ENCODE measurements at places on chromosomes 1 and 21.

DNA sequence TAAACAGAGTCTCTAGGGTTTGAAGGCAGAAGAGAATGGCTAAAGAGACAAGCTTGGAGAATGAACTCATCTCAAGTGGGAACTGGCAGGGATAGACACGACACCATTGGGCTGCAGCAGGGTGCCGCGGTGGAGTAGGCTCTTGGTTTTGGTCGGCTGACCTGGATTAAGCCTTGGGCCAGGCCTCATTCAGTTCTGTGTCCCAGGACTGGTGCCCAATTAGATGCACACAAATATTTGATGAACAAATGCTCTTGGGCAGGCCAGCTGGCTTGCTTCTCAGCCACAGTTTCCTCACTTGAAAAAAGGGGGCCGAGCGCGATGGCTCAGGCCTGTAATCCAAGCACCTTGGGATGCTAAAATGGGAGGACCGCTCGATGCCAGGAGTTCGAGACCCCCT is 53.4 kb upstream of the CITED4 start:
- no peak for DNase-seq

GRCh38 chr1:59016390-59016789 is 232.5 kb upstream of the JUN start:
- DNase-seq: no peak

GRCh38 chr1:215256936-215257679 is 174.6 kb downstream of the KCNK2 start:
- no peak for DNase-seq

DNA sequence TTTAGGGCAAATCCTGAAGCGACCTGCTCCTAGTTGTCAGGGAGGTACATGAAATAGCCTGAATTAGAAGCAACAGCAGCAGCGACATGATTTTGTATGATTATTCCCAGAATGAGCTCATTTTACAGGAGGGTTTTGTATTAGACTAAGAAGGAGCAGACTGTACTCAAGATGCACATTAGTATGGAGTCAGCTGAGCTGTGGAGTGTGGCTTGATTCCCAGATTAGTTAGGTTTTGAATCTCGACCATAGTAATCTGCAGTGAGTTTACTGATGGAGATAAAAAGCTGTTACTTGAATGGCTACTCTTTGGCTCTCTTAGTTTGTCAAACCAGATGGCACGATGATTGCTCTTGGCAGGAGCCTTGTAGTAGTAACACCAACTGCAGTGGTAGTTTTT is 143.1 kb downstream of the PHTF1 start:
- DNase-seq: no peak

GRCh38 chr1:119005724-119006405 is 17.7 kb upstream of the TBX15 start:
- no peak for DNase-seq

- no peak for DNase-seq
Observed at GRCh38 chr1:198320759-198321158, 164.0 kb downstream of the NEK7 start.

- no peak for DNase-seq
Observed at GRCh38 chr1:23434260-23434775, 9.8 kb upstream of the TCEA3 start.

GRCh38 chr21:33088384-33088783 is 18.4 kb downstream of the OLIG1 start:
- DNase-seq: no peak

GRCh38 chr1:185676969-185677368 is 57.2 kb upstream of the HMCN1 start:
- peak; percentile 66 for DNase-seq

- DNase-seq: no peak
Observed at GRCh38 chr21:46634966-46635323, 529 bp upstream of the PRMT2 start.

DNA sequence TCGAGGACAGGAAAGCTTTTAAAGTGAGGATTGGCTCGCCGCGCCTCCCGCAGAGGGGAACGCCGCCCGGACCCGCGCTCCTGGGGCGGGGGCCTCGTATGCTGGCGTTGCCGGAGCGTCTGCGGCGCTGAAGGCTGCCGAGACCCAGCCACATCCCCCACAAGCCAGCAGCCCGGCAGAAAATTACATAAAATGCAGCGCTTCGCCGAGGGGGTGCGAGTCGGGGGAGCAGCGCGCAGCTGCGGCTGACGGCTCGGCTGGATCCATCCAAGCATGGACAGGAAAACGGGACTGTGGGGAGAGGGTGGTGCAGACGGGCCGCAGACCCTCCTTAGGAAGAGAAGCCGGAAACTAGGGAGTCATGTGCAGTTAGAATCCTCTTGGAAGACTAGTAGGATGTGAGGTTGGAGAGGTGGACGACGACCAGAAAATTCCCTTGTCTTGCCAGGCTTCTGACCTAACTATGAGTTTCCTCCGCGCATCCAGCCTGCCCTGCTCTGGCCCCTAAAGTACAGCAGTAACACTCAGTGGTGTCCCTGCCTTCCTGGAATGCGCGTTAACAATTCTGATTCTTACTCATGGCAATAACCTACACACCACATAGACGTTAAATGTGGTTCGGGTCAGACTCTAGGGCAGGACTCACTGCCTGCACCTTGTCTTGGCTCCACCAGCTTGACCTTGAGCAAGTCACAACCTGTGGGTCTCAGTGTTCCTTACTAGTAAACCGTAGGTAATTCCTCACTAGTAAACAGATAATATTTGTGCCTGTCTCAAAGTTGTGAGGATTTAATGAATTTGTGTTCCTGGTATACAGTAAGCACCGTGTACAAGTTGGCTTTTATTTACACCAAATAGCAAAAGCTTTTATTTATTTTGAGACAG is 953 bp upstream of the BRWD1 start:
- peak; percentile 31 for DNase-seq

DNA sequence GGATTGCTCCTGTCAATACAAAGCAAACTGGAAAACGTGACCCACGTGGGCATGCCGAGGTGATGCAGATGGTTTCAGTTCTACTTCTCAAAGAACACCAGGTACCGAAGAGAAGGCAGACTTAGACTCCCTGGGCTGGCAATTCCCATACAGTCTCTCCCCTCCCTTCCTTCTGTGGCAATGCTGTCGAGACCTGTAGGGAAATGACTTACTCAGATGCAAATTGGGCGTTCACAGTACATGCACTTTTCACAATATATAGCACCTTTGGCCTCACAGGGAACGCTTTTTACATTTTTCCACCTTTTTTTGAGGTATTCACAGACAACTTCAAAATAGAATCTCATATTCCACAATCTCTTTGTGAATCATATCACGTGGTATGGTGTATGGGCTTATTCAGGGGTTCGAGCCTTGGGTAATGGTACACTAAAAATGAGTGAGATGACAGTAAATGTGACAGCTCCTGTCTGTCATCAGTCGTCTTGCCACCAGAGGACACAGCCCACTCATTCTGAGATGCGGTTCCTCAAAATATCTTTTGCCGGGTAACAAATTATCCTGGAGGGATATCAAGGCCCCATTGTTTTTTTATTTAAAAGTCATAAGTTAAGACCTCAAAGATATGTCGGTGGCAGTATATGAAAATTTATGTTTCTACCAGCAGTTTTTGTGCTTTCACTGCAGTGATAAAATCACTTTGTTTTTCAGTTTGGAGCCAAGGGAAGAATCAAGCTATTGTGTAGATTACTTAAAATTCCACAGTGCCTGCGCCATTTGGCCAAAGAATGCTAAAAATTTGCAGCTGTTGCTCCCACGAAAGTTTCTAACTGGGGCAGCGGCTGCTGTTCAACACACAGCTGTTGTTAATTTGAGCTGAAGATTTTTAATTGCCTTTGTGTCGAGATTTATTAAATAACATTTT is 168.4 kb downstream of the ZZZ3 start:
- DNase-seq: no peak

- DNase-seq: no peak
Observed at GRCh38 chr1:147080006-147080661, 92.1 kb downstream of the PRKAB2 start.

- no peak for DNase-seq
Observed at GRCh38 chr21:29135481-29135880, 5.0 kb downstream of the MAP3K7CL start.

GRCh38 chr1:183992424-183992823 is 45.1 kb downstream of the COLGALT2 start:
- DNase-seq: no peak

Data from epithelial cell of proximal tubule (primary cell).